A549 treated with Mapracorat at 1 μM for 4 hours (cell line): ENCODE measurements at places on chromosomes 16 and 17. TPM values are rescaled to one million over a fixed set of nuclear protein-coding genes. Genes with fewer than 3 reads are reported as not detected.

The PLEKHH3 gene
- total RNA-seq: 14.3 to 19.9 TPM (median 17.6 TPM) in 5 replicates

The ADAMTS18 gene
- 0.06 TPM in 1 of 5 replicates, not detected in the others for total RNA-seq

The PRAC2 gene
- total RNA-seq: not detected in 5 replicates

The MVD gene
- total RNA-seq: 14.9 to 24.1 TPM (median 23.4 TPM) in 5 replicates
